NCI-H748 treated with DMSO at 0.1 percent for 48 hours (cell line): ENCODE measurements at places on chromosomes 2 and 18.

DNA sequence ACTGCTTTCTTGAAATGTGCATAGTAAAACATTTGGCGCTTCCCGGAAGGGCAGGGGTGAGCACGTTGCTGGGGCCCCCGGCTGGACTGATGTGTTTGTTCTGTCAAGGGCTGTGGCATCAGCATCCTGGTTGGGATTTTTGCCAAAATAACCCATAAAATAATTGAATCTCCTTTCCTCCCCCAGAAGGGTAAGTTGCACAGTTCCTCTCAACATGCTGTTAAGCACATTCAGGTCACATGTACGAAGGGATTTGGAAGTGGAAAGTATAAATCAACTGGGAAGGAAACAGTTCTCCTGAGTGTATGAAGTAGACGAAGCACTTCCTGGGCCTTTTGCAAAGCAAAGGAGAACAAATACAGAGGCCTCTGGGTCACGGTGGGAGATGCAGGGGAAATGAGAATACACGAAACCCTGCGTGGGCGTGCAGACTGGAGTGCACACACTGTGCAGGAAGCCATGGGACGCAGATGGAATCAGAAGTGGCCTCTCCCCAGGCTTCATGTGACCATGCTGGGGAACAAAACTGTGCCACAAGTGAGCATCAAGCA is 183.9 kb downstream of the LPIN1 start:
- no peak for DNase-seq

DNA sequence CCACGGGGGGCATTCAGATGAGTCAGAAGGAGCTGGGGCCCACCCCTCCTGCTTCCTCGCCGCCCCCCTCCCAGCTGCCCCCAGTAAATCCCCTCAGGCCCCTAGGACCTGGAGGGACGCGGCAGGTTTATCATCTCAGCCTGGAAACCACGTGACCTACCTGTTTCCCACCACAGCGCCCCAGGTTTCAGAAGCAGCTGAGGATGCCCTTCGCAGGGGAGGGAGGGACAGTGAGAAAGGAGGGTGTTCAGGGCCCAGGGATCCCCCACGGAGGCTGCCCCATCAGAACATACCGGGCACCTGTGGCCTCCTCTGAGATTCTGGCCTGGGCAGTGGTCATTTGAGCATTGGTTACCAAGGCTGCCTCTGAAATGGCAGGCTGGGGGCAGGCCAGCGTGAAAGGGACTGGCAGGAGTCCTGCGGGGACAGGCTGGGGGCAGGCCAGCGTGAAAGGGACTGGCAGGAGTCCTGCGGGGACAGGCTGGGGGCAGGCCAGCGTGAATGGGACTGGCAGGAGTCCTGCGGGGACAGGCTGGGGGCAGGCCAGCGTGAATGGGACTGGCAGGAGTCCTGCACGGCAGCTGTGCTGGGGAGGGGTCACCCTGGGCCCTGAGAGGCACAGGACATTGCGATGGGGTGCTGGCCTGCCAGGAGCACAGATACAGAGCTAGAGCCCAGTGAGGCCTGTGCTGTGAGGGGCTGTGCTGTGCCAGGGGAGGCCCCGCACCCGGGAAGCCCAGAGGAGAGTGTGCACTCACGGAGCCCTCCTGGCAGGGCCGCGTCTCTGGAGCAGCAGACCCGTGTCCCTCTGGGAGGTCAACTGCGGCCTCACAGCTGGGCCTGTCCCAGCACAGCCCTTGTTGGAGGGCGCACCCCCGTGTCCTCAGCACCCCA is 1.6 kb downstream of the NEU4 start:
- no peak for DNase-seq

- DNase-seq: no peak
Measured at GRCh38 chr2:20288642-20289340, 61.9 kb downstream of the PUM2 start.

GRCh38 chr2:121999264-121999663 is 243.8 kb downstream of the TSN start:
- peak; percentile 4 for DNase-seq

- DNase-seq: no peak
Measured at GRCh38 chr2:98777076-98777475, 46.1 kb upstream of the MGAT4A start.

- no peak for DNase-seq
Measured at GRCh38 chr2:9789371-9789770, 53.9 kb upstream of the TAF1B start.

DNA sequence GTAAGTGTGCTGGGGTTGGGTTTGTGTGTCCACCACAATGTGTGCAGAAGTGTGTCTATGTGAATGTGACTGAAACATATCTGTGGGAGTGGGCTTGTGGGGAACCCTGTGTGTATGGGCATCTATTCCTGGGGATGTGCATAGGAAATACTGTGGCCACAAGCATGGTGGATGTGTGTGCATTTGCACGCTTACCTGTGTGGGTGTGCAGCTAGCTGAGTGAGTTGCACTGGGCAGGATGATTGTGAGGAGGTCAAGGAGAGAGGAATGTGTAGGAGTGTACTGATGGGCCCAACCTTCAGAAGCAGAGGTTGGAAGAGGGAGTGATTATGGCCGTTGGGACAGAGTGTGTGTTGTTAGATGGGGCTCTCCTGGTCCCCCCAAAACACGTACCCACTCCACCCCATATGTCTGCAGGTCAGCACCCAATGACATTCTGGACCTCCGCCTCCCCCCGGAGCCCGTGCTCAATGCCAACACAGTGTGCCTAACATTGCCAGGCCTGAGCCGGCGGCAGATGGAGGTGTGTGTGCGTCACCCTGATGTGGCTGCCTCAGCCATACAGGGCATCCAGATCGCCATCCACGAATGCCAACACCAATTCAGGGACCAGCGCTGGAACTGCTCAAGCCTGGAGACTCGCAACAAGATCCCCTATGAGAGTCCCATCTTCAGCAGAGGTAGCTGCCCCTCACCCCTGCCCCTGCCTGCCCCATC is 1.2 kb downstream of the WNT10A start:
- DNase-seq: no peak

GRCh38 chr2:117858892-117859531 is 44.5 kb downstream of the DDX18 start:
- DNase-seq: no peak

DNA sequence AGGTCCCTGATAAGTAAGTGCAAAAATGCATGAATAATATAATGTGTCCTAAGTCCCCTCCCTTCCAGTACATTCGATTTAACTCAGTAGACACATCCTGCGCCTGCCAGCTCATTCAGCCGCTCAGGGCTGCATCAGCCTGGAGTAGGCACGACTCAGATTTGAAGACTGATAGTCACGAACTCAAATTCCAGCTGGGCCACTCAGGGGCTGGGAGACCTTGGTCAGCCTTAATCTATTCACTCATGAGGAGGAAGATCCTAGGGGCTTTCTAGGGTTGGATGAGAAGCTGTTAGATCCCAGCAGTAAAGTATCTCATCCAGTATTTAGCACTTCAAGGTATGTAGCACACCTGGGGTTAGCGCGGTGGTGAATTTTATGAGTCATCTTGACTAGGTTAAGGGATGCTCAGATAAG is 98.9 kb upstream of the ODC1 start:
- no peak for DNase-seq

- DNase-seq: no peak
Measured at GRCh38 chr2:59888015-59888414, 665.4 kb downstream of the BCL11A start.

DNA sequence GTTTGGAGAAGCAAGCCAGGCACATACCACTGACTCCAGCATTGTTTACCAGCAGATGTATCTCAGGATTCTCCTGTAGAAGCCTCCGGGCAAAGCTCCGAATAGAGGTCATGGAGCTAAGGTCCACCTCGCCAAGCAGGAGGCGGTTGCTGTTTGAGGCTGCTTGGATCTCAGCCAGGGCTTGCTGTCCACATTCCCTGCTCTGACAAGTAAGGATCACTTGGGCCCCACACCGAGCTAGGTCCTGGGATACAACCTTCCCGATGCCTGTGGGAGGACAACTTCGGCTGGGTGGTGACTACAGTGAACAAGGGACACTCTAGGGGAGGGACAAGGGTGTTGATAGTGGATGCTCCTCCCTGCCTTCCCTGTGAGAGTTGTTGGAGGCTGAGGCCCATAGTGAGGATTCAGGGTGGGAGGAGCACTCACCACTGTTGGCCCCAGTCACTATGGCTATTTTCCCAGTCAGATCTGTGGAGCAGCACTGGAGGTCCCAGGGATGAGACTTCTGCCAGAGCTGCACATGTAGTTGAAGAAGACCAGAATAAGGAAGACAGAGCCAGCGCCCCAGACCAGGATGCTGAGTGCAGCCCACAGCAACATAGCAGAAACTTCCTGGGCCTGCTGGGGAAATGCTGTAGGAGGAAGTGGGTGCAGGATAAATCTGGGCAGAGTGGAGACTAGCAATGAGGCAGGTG is 8.3 kb downstream of the C2orf81 start:
- no peak for DNase-seq

GRCh38 chr2:173090973-173091660 is 15.5 kb downstream of the MAP3K20 start:
- no peak for DNase-seq

GRCh38 chr2:221554769-221555493 is 17.2 kb downstream of the EPHA4 start:
- DNase-seq: no peak

DNA sequence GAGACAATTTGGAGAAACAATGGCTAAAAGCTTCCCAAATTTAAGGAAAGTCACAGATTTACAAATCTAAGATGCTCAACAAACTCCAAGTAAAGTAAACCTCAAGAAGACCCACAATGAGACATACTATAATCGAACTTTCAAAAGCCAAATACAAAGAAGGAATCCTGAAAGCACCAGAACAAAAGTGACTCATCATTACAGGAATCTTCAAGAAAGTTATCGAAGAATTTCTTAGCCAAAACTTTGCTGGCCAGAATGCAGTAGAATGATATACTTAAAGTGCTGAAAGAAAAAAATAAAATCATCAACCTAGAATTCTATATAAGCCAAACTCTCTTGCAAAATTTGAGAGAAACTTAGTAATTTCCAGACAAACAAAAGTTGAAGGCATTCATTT is 106.5 kb upstream of the TMEM200C start:
- no peak for DNase-seq

GRCh38 chr2:137161250-137161649 is 395.9 kb downstream of the THSD7B start:
- DNase-seq: no peak

DNA sequence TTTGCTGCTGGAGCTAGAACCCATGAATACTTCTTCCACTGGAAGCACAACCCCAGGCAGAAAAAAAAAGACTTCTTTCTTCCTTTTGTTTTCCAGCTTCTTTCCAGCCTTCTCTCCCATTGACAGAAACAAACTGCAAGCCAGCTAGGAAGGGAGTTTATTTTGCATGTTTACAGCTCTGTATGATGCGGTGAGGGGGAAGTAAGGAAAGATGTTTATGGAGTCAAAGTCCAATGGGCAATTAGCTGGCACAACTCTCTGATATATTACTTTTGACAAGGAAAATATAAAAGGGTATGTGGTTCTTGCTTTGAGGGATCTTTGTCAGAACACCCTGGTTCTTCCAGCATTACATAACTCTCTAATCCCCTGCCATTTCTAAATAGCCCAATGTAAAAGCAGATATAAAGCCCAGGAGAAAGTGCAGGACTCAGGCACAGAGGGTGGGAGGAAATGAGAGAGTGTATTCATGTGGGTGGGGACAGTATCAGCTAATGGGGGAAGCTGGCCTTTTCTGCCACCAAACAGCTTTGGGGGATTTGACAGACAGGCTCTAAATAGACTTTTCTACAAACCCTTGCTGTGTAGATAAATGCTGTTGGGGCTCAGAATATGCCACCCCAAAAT is 9.3 kb upstream of the NMS start:
- no peak for DNase-seq

DNA sequence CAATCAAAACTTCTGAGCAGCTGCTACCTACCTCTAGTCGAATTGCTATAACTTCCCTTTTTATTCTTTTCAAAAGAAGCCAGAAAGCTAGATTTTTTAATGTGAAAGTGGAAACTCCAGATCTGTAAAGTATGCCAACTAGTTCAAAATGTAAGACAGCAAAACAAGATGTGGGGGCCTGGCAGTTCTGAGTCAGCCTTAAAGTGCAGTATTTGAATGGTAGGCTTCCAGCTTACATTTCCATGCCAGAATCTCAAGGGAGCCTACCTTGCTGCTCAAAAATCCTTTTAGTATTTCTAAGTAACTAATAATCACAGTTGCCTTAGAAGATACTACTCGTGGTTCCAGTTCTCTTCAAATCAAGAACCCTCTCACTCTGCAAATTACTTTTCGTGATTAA is 1288.7 kb downstream of the LRP1B start:
- no peak for DNase-seq

GRCh38 chr18:37383036-37383785 is 182.4 kb downstream of the CELF4 start:
- DNase-seq: no peak

GRCh38 chr18:37985126-37985525 is 419.5 kb upstream of the CELF4 start:
- no peak for DNase-seq

- DNase-seq: no peak
Measured at GRCh38 chr2:221490506-221491060, 81.5 kb downstream of the EPHA4 start.

- no peak for DNase-seq
Measured at GRCh38 chr18:35683021-35683420, 101.5 kb downstream of the GALNT1 start.

DNA sequence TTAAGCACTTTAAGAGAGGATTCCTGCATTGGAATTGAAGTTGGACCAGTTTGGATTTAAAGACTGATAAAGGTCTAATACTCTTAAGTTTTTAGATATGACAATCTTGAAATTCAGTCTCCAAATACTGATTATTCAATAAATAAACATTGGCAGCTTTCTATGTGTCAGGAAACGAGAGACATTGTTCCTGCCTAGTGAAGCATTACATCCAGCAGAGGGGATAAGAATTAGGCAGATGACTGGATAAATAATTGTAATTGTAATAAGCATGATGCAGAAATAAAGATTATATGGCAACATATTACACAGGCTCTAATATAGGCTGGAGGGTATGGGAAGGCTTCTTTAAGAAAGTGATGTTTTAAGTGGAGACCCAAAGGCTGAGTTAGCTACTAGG is 226.5 kb upstream of the MMADHC start:
- DNase-seq: no peak
